ENCODE measurements at places on chromosomes 2 and 18.
A peak's percentile ranks its signal among the peaks of the same experiment; 100 is the strongest.

DNA sequence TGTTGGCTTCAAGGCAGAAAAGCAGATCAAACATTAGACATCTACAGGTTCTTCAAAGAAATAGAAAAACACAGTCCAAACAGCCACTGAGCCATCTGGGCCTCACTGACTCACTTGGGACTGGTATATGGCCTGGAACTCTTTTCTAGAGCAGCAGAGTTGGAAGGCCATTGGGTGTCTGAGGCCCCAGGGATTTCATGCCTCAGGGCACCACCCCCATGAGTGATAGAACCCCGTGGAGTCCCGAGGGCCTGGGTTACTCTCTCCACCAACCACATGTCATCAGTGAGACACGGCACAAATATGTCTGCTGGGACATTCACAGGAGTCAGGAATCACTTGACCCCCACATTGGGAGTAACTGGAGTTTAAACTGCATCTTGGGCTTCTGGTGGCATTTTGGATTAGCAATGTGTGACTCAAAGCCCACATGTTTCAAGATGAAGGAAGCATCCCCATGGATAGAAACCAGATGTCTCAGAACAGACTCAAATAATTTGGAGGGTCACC is 44.0 kb downstream of the CAPN13 start:
- no peak for DNase-seq

DNA sequence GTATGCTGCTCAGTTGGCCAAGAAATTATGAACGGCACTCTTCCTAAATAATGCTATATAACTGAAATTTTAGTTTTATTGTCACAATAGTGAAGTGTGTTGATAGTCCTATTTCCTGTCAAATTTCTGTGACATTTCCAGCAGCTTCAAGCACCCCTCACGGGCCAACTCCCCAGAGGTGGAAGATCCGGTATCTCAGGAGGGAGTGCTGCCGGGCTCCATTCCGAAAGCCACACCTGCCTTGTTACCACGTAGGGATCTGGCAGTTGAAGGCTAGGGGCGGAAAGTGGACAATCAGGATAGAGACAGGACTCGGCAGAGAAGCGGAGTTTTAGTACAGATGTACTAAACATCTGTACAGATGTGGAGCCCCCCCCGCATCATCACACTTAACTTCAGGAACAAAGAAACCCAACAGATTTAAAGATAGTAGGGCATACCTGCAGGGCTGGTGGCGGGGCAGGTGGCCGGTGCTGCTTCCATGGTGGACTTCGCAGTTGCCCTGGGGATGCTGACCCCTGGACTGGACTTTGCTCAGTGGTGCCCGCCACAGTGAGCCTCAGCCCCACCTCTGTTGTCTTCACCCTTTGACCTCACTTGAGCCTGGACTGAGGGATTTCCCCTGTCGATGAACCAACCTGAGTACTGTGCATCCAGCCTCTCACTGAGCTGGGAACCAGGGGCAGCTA is 22.3 kb downstream of the ASAP2 start:
- DNase-seq = no peak

DNA sequence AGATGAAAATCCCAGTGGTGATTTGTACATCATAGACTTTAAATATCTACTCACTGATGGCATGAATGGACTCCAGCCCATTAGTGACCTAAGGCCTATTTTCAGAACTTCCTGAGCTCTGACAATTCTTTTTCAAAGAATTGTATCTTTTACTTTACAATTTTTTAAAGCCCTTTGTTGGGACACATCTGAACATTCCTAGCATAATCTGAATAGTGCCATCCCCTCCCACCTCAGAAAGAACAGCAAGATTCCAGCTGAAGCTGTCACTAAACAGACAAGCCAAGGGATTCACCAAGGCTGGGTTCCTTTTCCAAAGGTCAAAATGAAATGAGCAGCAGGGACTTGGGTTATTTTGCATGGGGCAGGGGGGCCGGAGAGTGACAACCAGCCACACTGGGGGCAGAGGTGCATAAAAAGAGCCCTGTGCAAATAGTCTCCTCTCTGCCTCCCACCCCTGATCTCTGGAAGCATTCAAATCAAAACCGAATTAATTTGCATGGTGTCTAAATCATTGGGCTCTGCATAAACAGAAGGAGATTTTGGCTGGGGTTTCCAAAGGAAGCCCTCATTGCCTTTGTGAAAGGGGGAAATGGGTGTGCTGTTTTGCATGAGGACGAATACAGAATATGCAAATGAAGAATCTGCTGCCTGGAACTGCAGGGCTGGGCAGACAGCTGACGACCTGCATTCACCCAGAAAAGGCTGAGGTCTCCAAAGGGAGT is 17.2 kb downstream of the EPHA4 start:
- DNase-seq = no peak

DNA sequence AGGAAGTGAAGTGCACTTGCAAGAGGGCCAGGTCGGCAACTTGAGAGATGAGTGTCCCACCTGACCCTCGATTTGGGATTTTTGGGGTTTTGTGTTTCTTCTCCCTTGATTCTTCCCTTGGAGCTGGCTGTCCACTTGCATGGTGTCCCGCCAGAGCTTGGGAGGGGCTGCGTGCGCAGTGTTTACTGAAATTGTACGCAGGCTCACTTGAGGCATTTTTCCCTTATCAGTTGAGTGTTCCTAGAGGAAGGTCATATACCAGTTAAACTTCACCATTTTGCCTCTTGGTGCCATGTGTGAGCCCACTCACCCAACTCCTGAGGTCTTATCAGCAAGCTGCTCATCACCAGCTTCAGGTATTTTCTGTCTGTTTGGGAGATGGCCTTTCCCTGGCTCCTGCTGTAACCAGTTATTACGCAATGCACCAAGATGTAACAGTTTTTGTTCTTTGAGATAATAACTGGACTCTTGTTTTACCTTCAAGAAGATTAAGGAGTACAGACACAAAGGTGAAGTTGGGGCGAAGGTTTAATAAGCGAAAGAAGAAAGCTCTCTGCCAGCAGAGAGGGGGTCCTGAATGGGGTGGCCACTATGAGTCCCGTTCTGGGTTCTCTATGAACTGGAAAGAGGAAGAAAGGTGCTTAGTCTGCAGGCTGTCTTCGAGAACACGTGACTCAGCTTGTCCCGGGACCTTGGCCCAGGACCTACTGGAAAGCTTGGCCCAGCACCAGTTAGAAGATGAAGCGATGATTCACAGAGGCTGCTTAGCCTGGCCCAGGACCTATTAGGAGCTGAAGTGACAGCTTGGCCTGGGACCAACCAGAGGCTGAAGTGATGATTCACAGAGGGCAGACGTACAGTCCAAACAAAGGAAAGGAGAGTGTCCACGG is 21.5 kb upstream of the TXNL4A start:
- DNase-seq = no peak

GRCh38 chr2:156430980-156431358 is 5.2 kb upstream of the GPD2 start:
- DNase-seq = no peak

GRCh38 chr2:71532327-71532726 is 79.0 kb downstream of the DYSF start:
- no peak for DNase-seq

DNA sequence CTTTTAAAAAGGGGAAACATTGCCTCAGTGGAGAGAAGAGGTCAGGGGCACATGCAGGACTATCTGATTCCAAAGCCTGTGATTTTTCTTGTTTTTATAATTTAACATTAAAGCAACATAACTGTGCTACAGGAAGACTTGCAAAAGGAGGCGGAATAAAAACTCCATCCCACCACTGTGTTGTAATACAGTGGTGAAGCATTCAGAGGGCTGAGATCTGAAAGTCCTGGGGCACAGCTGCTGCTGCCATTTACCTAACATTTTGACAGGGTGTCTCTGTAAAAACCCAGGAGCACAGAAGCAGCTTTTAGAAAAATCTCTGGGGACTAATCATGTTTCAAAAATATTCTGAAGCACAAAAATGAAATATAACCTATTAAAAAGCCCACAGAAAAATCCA is 97.6 kb downstream of the GRB14 start:
- no peak for DNase-seq

GRCh38 chr2:15049096-15049993 is 416.8 kb downstream of the LRATD1 start:
- no peak for DNase-seq

DNA sequence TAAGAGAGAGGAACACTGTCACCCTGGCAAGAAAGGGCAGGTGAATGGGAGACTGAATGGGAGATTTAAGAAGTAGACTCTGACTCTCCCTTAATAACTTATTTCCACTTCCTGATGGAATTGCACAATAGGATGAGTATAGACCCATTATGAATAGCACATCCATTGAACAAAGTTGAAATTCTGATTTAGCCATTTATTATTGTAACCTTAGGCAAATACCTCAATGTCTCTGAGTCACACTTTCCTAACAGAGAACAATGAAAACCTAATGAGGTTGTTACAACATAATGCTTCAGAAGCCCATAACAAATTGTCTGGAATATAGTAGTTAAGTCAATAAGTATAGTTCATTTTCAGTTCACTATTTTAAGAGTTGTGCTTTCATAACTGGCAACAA is 78.9 kb downstream of the NRXN1 start:
- no peak for DNase-seq

DNA sequence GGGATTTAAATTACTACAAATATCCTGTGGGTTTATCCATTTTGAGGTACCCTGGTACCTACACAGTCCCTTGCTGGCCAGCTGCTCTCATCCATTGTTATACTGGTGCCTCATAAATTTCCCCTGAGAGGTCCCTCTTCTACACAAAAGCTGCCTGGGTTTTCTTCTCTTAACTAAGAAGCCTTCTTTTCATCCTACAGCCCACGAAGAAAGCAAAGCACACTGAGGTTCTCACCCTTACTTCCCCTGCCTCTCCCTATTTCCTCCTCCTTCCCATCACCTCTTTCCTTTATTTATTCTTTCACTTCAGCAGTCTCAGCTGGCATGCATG is 154.9 kb downstream of the CSRNP3 start:
- DNase-seq = no peak

DNA sequence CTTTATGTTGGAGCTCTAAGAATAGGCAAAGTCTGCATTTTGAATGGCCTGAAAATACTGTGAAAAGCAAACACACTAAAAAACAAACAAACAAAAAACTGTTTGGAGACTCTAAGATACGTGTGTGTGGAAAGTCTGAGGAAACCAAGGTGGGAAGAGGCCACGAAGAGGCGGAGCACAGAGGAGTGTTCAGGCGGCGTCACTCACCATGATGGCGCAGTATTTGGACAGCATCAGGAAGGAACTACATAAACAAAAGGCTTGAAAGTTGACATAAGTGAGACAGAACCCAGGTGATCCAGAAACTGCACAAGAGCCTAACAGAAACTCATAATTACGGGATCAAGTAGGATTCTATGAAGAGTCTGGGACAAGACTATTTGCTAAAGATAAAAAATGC is 50.8 kb upstream of the SOS1 start:
- no peak for DNase-seq

- DNase-seq = no peak
Measured at GRCh38 chr2:28342081-28342967, 50.3 kb upstream of the FOSL2 start.

DNA sequence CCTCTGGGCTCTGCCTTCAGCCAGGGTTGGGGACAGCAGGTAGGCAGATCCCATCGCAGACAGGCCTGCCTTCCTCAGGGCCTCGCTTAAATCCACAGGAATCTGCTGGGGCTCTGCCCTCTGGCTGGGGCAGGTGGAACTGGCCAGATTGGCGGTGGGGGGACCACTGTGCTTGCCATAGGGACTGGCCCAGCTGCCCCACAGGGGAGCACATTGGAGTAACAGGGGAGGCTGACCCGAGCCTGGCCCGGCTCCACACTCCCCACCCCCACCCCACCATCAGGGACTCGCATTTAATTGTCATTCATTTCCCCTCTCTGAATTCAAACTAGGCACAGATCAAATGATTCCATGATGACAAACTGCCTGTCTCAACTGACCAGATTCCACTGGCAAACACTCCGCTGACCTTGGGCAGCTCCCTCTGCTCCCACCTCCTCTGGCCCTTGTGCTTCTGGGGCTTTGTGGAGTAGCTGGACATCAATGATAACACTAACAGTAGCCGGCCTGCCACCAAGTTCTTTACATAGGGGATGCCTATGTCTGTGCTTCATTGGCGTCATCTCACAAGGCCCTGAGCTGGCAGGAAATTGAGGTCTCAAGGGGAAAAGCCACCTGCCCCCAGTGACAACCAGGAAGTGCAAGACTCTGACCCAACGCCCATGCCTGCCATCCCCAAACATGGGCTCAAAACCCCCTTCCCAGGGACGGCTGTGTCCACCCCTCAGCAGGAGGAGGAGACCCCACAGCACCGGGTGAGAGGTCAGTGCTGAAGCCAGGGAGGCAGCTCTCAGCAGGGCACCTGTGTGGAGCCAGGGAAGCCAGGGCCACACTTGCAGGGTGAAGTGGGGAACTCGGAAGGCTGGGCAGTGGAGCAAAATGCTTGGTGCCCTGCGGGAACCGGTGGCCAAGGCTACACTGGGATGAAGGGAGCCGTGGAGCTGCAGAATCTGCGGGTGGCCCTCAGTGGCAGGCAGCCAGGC is 2.1 kb upstream of the B3GNT7 start:
- no peak for DNase-seq

GRCh38 chr2:45205985-45206384 is 196.7 kb upstream of the SIX2 start:
- DNase-seq = no peak

- DNase-seq = no peak
Measured at GRCh38 chr2:239599299-239599698, 198.5 kb upstream of the HDAC4 start.

GRCh38 chr2:214410918-214411554 is at the start of gene VWC2L:
Gene VWC2L (plus strand): TSS chr2:214411054. CDS start chr2:214414194, 3,140 bp downstream.
- peak; percentile 62 for DNase-seq

GRCh38 chr2:64311191-64311910 is 142.6 kb upstream of the LGALSL start:
- no peak for DNase-seq

GRCh38 chr2:75751824-75752468 is 41.2 kb upstream of the GCFC2 start:
- no peak for DNase-seq

DNA sequence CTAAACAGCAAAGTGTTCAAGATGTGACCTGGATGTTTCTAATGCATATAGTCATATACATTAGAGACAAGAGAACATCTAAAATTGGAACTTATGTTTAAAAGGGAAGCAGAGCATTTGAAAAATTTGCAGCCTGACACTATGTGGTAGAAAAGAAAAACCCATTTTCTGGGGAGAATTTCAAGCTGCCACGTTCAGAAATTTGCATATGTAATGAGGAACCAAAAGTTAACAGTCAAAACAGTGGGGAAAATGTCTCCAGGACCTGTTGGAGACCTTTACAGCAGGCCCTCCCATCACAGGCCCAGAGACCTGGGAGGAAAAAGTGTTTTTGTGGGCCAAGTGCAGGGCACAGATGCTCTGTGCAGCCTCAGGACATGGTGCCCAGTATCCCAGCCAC is 8.2 kb upstream of the TMEM18 start:
- DNase-seq = no peak

- DNase-seq = no peak
Measured at GRCh38 chr2:147374423-147374811, 470.4 kb upstream of the ACVR2A start.

Measured in nucleus accumbens (tissue), 56 donors.